ENCODE measurements at places on chromosomes 3 and 15. TPM values are rescaled to one million over a fixed set of nuclear protein-coding genes. Genes with fewer than 3 reads are reported as not detected.
A peak's percentile ranks its signal among the peaks of the same experiment; 100 is the strongest.

GRCh38 chr3:115062009-115062408 lies 85.1 kb downstream of the ZBTB20 start:
- no peak for DNase-seq

GRCh38 chr3:49865198-49865784 lies 4.4 kb downstream of the CAMKV start:
- DNase-seq = no peak

Gene DISP2
- 0.25 TPM for polyA plus RNA-seq

- no peak for DNase-seq
These were observed 34.4 kb downstream of the B3GNT5 start for GRCh38 chr3:183287301-183287971.

- DNase-seq = peak; percentile 45
These were observed 231.5 kb upstream of the SETMAR start for GRCh38 chr3:4071481-4072184.

Gene ARHGEF26
- polyA plus RNA-seq = 0.11 TPM

Gene CAMP
- polyA plus RNA-seq = not detected

Gene ADGRG7
- not detected for polyA plus RNA-seq

Gene DUOXA2
- polyA plus RNA-seq = not detected

DNA sequence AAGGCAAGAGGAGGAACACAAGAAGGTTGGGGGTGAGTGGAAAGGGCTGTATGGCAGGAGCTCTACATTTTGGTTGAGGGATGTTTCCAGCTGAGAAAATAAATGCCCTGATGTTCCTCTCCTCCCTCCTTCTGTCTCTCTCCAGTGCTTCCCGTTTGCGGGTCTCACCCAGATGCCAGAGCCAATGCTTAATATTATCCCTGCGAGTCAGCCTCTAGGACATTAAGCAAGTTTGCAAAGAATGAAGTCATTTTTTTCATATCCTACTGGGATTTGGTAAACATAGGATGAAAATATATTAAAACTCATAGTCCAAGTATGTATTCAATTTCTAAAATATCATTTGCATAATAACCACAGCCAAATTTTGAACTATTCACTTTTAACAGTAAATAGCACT lies 295.9 kb downstream of the CADM2 start:
- no peak for DNase-seq

Gene SCG5
- polyA plus RNA-seq = not detected

DNA sequence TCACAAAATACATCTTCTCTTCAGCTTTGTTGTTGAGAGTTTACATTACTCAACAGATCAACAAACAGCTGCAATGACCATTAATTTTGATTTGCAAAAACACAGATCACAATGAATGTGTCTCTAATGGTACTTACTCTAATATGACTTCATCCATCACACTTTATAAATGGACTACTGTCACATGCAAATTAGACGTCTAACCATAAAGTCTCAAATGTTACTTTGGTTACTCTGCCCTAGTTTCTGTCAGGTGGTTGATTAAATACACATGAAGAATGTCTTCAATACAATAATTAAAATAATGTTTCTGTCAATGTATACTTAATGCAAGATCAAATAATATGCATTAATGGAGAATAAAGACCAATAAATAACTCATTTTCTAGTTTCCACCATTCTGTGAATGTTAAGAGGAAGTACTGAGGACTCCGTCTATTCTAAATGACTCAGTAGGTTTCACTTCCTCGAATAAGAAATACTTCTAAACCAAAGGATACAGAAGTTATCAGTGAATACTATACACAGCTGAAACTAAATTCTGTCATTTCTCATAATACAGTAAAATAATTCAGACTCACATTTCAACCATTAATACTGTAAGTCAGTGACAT lies 145.8 kb downstream of the CBLB start:
- DNase-seq = peak; percentile 68

GRCh38 chr3:49616491-49616941 lies 57.6 kb upstream of the APEH start:
- DNase-seq = no peak

Gene TMC3
- polyA plus RNA-seq = not detected

- DNase-seq = no peak
These were observed 163.4 kb downstream of the XXYLT1 start for GRCh38 chr3:195107593-195107992.

DNA sequence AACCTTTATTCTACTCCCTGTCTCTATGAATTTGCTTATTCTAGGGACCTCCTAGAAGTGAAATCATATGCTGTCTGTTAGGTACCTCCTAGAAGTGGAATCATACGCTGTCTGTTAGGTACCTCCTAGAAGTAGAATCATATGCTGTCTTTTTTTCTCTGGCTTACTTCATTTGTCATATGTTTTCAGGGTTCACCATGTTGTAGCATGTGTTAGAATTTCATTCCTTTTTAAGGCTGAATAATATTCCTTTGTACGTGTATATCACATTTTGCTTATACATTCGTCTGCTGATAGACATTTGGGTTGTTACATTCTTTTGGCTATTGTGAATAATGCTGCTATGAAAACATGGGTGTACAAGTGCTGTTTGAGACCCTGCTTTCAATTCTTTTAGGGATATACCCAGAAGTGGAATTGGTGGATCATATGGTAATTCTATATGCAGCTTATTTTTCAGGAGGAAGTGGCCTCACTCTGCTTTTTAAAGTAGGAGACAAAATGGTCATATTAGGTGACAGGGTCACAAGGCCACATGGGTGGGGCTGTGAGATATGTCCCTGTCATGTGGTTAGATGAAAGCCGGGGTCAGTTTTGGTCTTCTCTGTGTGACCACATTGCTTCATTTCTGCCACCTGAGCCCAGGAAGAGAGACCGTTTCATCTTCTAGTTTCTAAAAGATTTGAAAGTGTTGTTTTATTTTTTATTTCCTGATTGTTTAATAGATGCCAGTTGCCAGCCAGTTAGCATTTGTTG lies 76.7 kb downstream of the FLNB start:
- DNase-seq = no peak

Gene LRRN1
- 1.0 TPM for polyA plus RNA-seq

- no peak for DNase-seq
These were observed 164.5 kb downstream of the THSD4 start for GRCh38 chr15:71279757-71280141.

GRCh38 chr3:188154809-188155574 lies 1.0 kb downstream of the LPP start:
- DNase-seq = no peak

DNA sequence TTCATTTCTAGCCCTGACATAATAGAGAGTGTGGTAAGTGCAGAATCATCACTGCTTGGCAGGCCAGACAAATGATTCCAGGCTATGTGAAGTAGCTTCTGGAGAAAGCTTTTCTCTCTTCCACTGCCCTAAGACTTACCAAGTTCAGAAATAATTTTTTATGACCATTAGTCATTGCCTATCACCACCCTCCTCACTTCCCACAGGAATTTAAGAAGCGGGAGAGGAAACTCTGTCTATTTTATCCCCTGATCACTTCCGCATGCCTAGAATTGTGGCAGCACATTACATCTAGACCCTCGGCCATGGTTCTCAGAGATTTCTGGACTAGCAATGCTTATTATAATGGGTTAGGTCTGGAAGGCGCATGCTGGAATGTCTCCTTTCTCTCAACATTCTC lies 397.8 kb upstream of the NR2F2 start:
- DNase-seq = no peak

GRCh38 chr3:74137790-74138189 lies 476.7 kb downstream of the CNTN3 start:
- DNase-seq = no peak

Gene APOD
- polyA plus RNA-seq = 1.9 TPM

GRCh38 chr15:22936577-22937472 lies 43.3 kb downstream of the CYFIP1 start:
- peak; percentile 49 for DNase-seq

- DNase-seq = no peak
These were observed 11.7 kb upstream of the UTS2B start for GRCh38 chr3:191342006-191342405.

Gene MEX3B
- not detected for polyA plus RNA-seq

- no peak for DNase-seq
These were observed 777.6 kb downstream of the PLOD2 start for GRCh38 chr3:145383416-145383815.

GRCh38 chr3:118742760-118743159 lies 291.9 kb downstream of the IGSF11 start:
- DNase-seq = no peak

GRCh38 chr3:78268716-78269668 lies 1229.1 kb downstream of the ROBO2 start:
- DNase-seq = no peak

DNA sequence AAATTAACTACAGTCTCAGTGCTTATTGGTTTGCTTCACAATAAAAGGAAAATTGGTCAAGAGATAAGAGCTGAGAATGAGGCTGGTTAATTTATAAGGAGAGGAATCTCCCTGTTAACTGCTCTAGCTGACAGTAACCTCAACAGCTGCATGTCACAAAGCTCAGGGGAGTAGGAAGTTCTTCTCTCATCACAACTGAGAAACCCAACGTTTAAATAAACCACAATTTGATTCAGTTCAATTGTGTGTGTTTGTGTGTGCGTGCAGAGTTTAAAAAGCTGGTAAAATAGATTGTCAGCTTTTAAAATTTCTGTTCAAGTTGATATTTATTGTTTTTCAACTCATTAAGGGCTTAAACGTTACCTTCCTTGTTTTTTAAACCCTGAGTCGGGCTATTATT lies 3.5 kb upstream of the TGFBR2 start:
- no peak for DNase-seq

GRCh38 chr15:66798426-66799061 lies 96.5 kb downstream of the SMAD6 start:
- DNase-seq = no peak

DNA sequence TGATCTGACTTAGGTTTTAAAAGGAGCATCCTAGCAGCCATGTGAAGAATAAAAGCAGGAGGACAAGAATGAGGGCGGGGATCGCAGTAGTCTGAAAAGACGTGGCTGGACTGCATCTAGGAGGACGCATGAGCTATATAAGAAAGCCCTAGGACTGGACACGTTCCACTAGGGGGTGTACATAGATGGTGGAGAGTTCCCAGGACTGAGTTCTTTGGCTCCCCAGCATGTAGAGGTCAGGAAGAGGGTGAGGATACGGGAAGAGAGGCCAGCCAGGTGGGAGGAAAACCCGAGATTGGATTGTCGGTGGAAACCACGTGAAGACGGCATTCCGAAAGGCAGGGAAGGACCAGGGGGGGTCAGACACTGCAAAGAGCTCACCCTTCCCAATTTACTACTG lies 64.2 kb upstream of the CFAP161 start:
- no peak for DNase-seq

Gene AHSG
- polyA plus RNA-seq = not detected

GRCh38 chr3:29914861-29915524 lies 634.1 kb downstream of the RBMS3 start:
- DNase-seq = no peak

Gene PLSCR2
- polyA plus RNA-seq = not detected

DNA sequence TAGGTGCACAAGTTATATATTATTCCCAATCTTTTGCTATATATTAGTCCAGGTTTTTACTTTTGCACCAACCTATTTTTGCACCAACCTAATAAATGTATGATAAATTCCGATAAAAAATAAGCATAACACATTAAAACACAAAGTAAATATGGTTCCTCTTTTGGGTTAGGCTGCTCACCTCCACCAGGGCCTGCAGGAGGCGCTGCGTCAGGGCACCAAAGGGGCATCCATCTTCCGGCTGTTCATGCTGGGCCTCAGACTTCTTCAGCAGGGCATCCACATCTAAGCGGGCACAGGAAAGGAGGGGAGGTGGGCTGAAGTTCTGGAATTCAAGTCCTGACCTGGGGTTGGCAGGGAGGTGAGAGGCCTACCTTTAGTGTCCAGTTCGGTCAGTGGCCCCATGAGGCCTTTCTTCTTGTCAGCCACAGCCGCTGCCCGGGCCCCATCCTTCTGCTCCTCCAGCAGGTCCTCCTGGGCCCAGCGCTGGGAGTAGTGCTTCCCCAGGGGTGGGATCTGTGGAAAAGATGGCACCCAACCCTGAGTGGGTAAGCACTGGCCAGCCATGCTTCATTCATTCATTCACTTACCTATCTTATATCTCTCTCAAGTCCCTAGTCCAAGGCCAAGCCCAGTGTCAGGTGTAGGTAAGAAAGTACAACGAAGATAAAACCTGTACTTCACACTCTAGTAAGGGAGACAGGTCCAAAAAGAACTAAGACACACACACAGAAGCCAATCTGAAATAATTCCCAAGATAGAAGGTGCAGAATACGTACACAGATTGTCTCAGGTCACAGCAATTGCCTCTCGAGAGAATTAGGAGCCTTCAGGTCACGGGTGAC lies 5.2 kb downstream of the TADA3 start:
- no peak for DNase-seq
